Activated CD8-positive, alpha-beta memory T cell treated with anti-CD3 and anti-CD28 coated beads, Interleukin-2, amount 50 U/mL, for 4 hours (primary cell): ENCODE measurements at places on chromosomes 12 and 14.

GRCh38 chr12:65430571-65431306 lies 152.3 kb downstream of the MSRB3 start:
- no peak for DNase-seq

DNA sequence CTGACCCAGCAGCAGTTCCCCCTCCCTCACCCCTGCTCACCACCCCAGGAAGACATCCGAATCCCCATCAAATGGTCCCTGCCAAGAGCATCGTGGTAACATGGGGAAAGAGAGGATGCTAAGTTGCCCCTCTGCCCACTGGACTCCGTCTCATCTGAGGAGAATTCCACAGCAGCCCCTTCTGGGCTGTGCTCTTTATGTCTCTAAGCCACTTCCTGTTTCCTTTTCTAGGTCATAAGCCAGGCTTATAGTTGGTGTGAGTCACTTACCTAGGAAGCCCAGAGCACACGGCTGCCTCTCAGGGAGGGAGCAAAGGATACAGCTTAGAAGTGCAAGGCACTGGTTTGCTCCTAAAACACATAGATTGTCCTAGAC lies 76.0 kb downstream of the VCPKMT start:
- peak; percentile 31 for DNase-seq

GRCh38 chr12:123938679-123939480 lies 33.8 kb downstream of the CCDC92 start:
- DNase-seq, result no peak

DNA sequence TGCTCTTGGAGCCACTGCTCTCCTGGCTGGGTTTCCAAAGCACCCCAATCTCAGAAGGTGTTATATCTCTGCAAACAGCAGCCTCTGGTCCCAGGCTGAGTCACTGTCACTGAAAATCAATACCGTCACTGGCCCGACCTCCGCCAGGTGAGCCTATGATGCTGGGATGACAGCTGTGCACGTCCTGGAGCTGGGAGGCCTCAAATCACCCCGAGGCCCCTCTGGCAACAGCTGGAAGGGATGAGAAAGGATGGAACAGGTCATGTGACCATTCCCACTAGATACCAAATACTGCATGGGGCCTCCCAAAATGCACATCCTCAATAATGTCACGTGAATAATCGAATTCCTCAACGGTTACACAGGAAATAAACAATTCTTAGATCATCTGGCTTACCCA lies 190.8 kb downstream of the TTC7B start:
- no peak for DNase-seq

GRCh38 chr12:124915239-124916236 lies 1.1 kb upstream of the UBC start:
- DNase-seq, result no peak

DNA sequence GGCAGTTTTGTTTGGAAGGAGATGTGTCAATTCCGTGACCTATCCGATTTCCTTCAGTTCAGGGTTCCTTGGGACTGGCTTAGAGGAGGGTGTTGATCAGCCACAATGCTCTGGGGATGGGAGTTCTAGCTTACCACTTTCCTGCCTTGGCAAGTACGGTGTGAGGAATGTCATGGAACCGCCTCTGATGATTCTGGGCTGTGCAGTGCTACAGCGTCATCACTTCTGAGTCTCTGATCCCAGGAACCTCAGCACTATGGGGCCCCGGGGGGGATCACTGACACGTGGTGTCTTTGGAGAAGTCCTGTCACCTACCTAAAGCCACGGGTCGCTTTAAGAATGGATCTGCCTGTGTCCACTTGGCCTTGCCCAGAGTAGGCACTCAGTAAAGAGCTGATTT lies 271.5 kb upstream of the FKBP4 start:
- DNase-seq, result no peak

- no peak for DNase-seq
Observed at GRCh38 chr14:105275267-105275946, 25.4 kb downstream of the BRF1 start.

DNA sequence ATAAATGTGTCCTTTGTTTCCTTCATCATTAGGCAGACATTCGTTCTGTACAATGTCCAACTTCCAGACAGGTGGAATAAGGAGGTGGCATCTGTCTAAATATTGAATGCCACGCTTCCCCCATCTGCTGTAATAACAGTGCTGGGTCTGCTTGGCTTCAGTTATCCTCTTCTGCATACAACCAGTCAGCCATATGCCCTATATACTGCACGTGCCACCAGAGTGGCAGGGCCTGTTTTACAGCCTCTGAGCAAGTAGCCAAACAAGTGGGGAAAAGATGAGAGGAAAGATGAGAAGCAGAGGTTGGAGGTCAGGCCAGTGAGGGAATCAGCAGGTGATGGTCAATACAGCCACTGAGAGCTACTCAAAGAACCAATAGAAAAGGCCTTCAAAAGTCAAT lies 55.4 kb downstream of the OTX2 start:
- DNase-seq, result no peak

GRCh38 chr12:107091381-107091780 lies 2.0 kb downstream of the CRY1 start:
- no peak for DNase-seq

DNA sequence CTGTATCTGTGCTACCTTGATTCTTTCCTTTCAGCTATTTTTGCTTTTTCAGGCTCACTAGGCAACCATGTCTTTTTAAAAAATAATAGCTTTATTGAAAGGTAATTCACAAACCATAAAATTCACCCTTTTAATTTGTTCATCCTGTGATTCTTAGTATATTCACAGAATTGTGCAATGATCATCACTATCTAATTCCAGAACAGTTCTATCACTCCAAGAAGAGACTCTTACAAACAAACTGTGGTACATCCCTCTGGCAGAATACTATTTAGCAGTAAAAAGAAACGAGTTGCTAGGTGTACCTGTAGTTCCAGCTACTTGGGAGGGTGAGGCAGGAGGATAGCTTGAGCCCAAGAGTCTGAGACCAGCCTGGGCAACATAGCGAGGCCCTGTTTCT lies 14.8 kb downstream of the CREBL2 start:
- no peak for DNase-seq

- no peak for DNase-seq
Observed at GRCh38 chr14:94615823-94616570, 3.8 kb downstream of the SERPINA3 start.

GRCh38 chr12:48966177-48966895 lies 5.2 kb downstream of the WNT10B start:
- no peak for DNase-seq
